ENCODE measurements at places on chromosomes 6 and 20.

GRCh38 chr6:32393665-32394420, 13.1 kb downstream of the BTNL2 start:
- no peak for DNase-seq

GRCh38 chr6:103783329-103783728, 1076.4 kb downstream of the HACE1 start:
- peak; percentile 56 for DNase-seq

GRCh38 chr20:44279228-44279627, 31.8 kb downstream of the FITM2 start:
- no peak for DNase-seq

DNA sequence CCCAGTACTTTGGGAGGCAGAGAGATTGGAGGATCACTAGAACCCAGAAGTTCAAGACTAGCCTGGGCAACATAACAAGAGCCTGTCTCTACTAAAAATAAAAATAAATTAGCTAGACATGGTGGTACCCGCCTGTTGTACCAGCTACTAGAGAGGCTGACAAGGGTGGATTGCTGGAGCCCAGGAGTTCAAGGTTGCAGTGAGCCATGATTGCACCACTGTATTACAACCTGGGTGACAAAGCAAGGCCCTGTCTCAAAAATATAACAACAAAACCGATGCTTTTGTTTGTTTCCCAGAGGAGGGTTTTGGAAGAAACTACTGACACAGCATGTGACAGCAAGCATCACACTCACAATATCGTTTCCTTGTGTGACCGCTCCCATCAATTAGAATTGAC, 119.6 kb downstream of the TSHZ2 start:
- DNase-seq = no peak
